ENCODE measurements at places on chromosomes 1 and 21.

DNA sequence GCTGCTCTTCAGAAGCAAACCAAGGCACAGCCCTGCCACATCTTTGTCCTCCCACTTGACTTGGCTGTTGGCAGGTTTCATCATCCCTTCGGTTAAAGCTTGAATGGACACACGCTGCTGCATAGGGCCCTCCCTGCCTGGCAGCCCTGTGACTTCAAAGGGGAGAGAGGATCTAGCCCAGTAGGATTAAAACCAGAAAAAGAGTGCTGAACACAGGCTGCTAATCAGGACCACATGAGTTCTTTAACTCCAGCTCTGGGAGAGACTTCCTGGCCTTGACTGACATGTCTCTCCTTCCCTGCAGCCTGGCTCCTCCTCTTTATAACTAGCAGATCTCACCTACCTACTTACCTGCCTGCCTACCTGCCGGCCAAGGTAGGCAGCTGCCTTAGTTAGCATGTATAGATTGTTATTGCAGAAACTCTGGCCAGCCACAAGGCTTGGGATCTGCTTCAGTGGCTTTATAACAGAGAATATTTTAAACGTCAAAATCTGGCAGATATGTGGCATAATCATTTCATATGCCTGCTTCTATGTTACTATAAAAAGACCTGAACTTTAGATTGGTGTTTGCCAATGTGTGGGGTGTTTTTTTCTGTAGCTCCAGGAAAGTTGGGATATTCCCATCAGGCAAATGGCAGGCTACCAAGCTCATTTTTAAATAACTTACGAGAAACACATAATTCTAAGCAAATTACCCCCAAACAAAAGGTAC, 49.4 kb downstream of the ERG start:
- DNase-seq, result no peak

GRCh38 chr1:29382851-29383745, 146.8 kb downstream of the PTPRU start:
- no peak for DNase-seq

- no peak for DNase-seq
Measured at GRCh38 chr1:152459596-152460528, 45.8 kb upstream of the CRNN start.

DNA sequence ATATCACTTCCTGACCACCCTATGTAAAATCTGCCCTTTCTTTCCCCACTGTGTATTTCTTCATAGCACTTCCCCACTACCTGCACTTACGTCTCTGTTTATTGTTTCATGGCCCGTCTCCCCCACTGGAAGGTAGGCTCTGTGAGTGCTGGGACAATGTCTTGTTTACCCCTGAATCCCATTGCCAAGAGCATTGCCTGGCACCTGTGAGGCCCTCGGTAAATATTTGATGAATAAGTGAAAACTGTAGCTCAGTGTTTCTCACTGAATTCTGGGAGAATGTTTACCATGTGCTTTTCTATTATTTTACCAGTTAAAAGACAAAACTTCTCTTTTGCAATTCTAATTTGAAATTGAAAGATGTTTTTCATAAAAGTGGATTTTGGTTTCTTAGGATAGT, 11.8 kb downstream of the NFASC start:
- DNase-seq, result no peak

- no peak for DNase-seq
Measured at GRCh38 chr1:241518476-241519307, 863 bp downstream of the FH start.

- no peak for DNase-seq
Measured at GRCh38 chr1:245016700-245017099, 138.1 kb upstream of the KIF26B start.

GRCh38 chr1:25784575-25785051, 15.4 kb upstream of the SELENON start:
- no peak for DNase-seq

DNA sequence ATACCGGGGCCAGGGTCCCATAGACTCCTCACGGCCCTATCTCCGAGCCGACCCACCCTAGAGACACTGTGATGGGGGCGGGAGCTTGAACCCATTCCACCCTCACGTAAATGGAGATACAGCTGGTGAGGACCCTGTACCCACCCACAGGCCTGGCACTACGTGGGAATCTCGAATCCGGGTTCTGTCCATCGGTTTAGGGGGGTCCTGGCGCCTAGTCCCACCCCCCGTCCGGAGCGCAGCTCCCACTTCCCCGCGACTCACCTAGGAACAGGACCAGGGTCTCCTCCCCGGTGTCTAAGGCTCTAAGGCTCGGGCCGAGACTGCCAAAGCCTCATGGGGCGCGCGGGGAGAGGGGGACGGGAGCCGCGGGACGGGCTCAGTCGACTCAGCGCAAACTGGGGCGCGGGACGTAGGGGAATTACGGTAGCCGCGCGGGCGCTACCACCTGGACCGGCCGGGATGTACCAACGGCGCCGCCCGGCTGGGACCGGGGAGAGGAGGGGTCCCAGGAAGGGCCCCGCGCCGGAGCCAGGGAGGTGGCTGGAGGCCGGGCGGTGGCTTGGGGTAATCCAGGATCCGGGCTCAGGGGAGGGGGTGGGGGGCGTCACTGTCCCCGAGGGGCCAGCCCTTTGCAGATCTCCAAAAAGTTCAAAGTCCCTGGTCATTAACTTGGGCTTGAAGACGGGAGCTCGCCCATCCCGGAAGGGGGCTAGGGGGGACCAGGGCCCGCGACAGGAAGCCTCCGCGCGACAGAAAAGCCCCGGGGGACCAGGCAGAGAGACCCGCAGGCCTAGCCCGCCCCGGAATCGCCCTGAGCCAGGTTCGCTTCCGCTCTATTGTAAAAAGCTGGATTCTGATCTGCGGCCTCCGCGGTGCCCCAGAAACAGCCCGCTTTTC, 1.0 kb downstream of the PLEKHG5 start:
- peak; percentile 39 for DNase-seq

DNA sequence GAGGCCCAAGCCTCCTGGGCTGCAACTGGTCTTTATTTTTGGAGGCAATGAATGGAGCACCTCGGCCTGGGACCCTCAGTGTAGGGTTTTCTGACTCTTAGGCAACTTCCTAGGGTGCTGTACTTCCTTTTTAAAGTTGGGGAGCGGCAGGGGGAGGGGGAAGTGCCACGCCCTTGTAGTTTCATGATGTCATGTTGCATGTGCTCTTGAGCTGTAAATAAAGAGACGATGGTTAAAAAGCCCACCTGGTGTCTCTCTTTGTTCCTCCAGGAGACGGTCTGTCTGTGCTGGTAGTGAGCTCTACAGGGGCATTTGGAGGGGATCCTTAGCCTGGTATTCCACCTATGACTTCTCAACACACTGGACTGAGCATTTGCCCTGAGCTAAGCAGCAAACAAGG, 10.3 kb upstream of the AGTRAP start:
- DNase-seq, result no peak

DNA sequence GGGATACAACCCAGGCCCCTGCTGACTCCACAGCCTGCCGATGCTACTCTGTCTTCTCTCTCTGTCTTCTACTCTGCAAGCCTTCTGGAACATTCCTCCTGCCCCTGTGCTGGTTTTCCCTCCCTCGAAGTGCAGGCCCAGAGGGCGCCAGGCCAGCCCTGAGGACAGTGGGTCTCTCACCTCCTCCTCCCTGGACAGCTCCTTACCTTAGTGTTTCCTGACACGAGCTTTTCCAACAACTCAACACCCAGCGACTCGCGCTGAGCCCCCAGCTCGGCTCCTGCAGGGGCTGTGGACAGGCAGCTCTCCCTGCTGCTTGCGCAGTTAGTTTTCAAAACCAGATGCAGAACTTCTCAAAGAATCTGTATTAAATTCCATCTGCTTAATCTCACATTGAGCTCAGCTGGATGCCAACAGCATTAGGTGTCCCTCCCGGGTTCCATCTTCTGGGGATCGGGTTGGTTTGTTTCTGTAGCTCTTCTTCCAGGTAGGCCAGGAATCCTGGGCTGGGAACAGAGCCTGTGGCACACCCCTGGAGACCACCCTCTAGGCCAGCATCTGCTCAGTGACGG, 54.2 kb downstream of the PTPRU start:
- no peak for DNase-seq

- no peak for DNase-seq
Measured at GRCh38 chr1:204885790-204886189, 15.1 kb downstream of the NFASC start.

GRCh38 chr1:18899363-18900049, 2.8 kb downstream of the ALDH4A1 start:
- DNase-seq, result no peak

- DNase-seq, result no peak
Measured at GRCh38 chr1:235102259-235102582, 26.4 kb downstream of the TOMM20 start.

DNA sequence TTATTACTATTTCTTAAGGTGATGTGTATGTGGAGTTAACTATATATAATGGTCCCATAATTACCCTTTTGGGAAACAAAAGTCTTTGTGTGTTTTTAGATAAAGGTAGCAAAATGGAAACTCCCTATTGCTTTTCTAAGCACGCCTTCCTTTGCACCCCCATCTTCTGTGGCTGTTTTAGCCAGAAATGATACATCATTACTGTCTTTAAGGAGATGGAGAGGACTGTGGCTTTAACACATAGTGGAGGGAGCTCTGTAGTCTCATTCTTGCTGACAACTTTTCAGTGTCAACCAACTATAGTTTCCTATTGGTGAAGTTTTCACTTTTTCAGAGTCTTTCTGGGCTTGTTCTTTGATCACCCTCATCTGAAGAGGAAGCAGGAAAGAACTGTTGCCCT, 1.0 kb downstream of the APOBEC4 start:
- no peak for DNase-seq

All from T1000 (cell line).